ENCODE measurements at places on chromosomes 12 and 14. TPM values are rescaled to one million over a fixed set of nuclear protein-coding genes. Genes with fewer than 3 reads are reported as not detected.

- peak; percentile 57 for DNase-seq
These were observed 1.0 kb downstream of the NACA start for GRCh38 chr12:56723889-56724700.

DNA sequence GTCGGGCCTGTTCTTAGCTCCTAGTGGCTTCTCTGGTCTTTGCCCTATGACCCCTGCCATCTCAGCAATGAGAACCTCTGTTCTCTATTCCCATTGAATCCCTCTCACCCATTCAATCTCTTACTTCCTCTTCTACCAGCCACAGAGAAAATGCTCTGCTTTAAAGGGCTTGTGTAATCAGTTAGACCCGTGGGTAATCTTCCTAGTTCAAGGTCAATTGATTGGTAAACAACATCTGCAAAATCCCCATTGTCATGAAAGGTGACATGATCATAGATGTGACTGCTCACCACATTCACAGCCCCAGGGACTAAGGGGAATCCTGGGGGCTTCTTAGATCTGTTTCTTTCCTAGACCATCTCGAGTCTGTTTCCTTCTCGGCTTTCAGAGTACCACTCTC, 7.2 kb upstream of the CCDC197 start:
- DNase-seq: no peak

CLECL1 gene
- not detected for total RNA-seq

NANOG gene
- not detected for total RNA-seq

GRCh38 chr12:57086493-57087009, 2.4 kb upstream of the NAB2 start:
- peak; percentile 89 for DNase-seq

- DNase-seq: no peak
These were observed 50.8 kb downstream of the GALNT9 start for GRCh38 chr12:132278401-132279183.

MGP gene
- total RNA-seq: 63.0 TPM

- no peak for DNase-seq
These were observed 12.8 kb downstream of the TRMT5 start for GRCh38 chr14:60968099-60968498.

DNA sequence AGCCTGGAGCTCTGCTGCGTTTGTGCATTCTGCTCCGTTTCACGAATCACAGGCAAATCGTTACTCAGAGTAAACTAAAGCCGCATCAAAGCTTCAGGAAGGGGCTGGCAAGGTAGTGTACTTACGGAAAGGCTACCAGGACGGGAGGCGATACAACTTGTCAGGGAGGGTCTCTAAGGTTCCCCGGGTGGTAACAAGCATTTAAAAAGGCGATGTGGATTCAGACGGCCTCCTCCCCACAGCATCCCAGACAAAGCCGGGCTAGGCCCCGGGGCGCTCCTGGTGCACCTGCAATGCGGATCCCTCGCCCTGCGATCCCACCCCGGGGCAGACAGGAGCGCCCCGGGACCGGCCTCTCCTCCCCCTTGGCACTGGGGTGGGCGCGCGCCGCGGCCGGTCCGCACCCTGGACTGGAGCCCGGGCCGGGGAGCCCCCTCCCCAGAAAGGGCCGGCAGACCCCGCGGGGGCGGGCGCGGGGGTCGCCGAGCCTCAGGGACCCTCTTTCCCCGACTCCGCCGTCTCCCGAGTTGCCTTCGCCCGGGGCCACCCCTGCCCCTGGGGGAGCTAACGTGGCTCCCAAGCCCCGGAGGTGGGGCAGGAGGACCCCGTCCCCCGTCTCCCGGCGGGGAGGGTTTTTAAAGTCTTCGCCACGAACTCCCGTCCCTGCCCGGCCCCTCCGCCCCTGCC, 718 bp downstream of the CCDC92 start:
- DNase-seq: peak; percentile 63

DNA sequence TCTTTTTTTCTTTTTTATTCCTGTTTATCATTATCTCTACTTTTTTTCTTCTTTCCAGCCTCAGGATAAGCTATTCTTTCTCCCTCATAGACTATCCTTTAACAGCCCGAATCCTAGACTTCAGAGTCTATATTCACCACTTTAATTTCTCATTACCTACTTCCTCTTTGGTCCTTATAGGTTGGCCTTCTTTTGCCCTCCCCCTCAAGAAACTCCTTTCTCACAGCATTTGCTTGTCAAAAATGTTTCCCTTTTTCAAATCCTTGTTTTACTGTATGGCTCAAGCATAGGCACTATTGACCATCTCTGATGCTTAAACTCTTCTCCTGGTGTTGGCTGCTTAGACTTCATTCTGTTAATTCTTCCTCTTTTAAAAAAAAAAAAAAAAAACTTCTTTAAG, 52.5 kb downstream of the KIAA0586 start:
- DNase-seq: no peak

DNA sequence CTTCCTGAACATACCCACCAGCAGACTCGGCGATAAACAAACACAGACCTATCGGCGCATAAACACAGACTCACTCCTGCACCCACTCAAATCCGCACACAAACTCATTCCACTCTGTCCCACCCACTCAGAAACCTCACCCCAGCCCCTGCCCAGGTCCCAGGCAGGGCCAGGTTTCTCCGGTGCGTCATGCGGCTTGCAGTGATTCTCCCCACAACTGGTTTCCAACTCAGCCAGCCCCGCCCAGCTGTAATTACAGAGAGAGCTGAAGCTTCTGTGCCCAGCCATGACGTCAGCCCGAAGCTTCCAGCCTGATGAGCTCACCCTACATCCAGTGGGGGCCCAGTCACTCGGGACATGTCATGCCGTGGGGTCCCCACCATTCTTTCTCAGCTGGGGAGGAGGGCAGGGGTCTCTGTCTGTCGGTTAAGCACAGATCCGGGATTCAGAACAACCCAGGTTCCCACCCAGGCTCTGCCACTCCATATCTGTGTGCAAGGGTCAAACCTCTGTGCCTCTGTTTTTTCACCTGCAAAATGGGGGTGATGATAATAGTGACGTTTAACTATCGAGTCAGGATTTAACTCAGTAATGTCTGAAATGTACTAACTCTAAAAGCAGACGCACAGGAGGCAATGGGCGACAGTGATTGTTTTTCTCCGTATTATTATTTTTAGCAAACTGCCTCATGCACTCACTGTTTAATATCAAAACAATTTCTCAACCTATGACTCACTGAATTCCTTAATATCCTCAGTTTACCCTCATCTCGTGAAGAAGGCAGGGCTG, 2.3 kb upstream of the HSPB8 start:
- peak; percentile 86 for DNase-seq

DNA sequence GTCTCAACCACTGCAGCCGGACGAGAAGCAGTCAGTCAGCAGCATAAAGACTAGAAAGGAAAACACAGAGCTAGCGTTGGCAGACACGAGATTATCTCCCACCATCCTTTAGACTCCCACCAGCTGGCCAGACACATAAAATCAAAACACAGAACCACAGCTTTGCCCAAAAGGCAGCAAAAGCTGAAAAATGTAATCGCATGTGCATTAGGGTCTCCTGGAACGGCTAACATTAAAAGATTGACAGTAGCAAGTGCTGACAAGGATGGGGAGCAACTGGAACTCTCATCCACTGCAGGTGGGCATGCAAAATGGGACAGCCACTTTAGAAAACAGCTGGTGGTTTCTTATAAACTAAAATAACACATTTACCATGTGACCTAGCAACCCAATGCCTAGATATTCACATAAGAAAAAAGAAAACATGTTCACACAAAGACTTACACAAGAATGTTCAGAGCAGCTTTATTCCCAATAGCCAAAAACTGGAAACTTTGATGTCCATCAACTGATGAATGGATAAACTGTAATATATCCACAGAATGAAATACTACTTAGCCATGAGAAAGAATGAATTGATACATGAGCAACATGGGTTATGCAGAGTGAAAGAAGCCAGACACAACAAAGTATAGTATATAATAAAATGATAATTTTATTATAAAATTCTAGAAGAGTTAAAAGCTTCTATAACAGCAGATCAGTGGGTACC, 37.7 kb downstream of the NCOR2 start:
- DNase-seq: no peak

DNA sequence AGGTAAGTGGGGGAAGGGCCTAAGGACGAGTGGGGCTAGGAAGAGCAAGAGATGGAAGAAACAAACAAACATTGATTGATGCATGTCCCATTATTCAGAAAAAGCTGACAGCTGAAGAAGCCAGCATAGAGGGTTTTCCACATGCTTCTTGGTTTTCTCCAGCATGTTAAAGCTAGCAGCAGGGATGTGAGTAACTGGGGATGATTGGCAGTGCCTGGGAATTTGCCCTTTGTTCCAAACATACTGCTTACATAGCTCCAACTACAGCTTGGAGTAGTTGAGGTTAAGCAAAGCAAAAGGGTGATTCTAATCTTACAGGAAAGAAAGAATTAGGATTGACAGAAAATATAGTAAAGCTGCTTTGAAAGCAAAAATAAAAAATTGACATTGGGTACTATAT, 68.0 kb upstream of the IFNG-AS1 start:
- no peak for DNase-seq

PTGDR gene
- not detected for total RNA-seq

DNA sequence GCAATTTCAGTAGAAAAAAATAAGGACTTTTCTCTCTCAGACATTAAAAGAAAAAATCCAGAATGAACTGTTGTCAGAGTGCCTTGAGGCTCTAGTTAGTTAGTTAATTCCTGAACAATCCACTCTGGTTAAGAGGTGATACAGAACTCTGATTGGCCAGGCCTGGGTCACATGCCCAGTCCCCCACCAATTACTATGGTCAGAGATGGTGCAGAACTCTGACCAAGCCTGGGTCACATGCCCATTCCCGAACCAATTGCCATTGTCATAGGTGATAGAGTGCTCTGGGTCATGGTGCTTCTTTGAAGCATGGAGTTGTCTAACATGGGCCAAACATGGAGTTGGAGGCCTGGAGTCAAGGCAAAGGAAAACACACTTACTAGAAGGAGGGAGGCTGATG, 11.1 kb upstream of the MYO1H start:
- DNase-seq: no peak

ETFBKMT gene
- total RNA-seq: 3.2 TPM

- no peak for DNase-seq
These were observed 193.9 kb downstream of the RASSF9 start for GRCh38 chr12:85642288-85642687.

PTGER2 gene
- total RNA-seq: 0.34 TPM

DNA sequence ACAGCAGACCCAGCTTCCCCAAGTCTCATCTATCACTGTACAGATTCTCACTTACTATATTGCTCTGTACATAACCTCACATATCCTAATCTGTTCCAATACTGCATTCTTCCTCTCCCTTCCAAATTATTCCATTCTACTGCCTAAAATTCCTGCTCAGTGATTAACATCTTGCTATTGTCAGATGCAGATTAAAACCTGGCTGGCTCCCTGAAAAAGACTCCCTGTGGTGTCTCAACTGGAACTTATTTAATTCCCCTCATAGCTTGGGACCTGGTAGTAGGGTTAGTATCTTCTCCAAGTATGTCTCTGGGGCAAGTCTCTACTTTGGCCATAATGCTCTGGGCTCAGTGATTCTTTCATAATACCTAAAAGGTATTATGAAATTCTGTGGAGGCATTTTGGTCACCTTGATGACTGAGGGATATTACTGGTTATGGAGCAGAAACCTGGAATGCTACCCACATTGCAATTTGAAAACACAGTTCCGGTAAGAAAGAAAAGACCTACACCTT, 55.8 kb downstream of the PAWR start:
- DNase-seq: no peak

RAD51AP1 gene
- 34.2 TPM for total RNA-seq

FANCM gene
- 9.0 TPM for total RNA-seq

NGB gene
- total RNA-seq: not detected

- DNase-seq: peak; percentile 97
These were observed 211.3 kb upstream of the KRR1 start for GRCh38 chr12:75722714-75723200.

GRCh38 chr12:27999970-28000369, 27.4 kb upstream of the PTHLH start:
- DNase-seq: no peak

GRCh38 chr12:41709463-41710285, 435.0 kb downstream of the GXYLT1 start:
- peak; percentile 15 for DNase-seq

DNA sequence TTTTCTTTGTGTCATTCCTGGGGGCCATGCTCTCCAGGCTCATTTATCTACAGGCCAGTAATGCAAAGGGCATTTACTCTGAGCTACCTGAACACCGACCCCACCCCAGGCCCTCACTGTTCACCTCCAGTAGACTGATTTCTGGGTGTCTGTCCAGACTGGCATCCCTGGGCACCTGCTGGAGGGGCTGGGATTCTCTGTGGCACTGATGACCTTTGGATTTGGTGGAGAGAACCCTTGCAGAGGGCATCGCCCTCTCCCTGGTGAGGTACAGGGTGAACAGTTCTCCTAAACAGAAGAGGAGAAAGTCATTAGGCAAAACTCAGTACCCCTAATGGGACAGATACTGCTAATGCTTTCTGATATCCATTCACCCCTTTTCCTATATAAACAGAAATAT, 27.1 kb upstream of the RIMBP2 start:
- DNase-seq: no peak

- DNase-seq: peak; percentile 69
These were observed 40.7 kb downstream of the PPFIBP1 start for GRCh38 chr12:27564612-27565213.

GPRC5A gene
- 10.7 TPM for total RNA-seq

DNA sequence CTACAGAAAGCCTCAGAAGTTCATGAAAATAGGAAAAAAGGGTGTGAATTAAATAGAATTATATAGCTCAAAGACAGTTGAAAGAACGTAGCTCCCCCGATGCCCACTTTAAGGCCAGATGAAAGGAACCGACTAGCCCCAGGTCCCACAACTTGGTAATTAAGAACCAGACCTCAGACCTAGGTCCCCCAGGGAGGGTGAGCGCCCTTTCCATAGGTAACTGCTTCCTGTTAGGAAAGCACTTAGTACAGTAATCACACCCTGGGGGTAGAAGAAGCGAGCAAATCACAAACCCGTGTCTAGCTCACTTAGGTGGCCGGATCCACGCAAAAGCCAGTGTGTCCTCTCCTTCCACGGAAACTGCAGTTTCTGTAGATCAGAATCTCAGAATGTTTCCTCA, 77.1 kb downstream of the PLXNC1 start:
- DNase-seq: no peak

FOXN4 gene
- not detected for total RNA-seq

DNA sequence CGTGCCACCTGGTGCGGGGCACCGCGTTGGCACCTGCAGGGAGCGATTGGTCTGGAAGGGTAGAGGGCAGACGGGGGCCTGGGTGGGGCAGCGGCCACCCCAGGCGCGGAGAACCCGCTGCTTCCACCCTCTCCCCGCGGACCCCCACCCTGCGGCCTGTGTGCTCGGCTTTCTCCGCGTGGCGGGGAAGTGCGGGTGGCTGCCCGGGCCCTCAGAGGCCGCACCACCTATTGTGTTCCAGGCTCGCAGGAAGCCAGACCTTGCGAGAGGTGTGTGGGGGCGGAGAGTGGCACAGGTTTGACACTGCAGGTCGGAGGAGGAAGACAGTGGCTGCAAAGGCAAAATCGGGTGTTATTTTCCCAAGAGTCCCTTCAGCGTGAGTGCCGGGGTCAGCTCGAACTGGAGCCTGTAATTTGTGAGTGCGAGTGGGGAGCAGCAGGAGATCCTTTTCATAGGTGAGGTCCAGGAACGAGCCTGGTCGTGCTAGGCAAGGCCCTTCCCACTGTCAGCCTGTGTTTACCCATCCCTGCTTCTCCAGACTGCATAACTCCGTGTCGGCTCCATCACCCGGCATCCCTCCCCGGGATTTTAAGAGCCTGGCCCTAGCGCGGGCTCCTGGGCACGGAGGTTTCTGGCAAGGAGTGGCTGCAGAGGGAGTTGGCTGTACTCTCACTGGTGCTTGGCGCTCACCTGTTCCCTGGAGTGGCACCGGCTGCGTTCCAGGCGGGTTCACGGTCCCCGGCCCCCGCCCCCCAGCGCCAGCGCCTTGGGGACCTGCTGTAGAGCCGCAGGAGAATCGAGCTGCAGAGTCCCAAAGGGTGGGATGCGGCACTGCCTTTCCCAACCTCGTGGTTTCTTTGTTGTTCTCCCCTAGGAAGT, 935 bp downstream of the TBC1D30 start:
- peak; percentile 2 for DNase-seq

Measured in dermis blood vessel endothelial cell (primary cell).